ENCODE measurements at places on chromosomes 5 and 9.

DNA sequence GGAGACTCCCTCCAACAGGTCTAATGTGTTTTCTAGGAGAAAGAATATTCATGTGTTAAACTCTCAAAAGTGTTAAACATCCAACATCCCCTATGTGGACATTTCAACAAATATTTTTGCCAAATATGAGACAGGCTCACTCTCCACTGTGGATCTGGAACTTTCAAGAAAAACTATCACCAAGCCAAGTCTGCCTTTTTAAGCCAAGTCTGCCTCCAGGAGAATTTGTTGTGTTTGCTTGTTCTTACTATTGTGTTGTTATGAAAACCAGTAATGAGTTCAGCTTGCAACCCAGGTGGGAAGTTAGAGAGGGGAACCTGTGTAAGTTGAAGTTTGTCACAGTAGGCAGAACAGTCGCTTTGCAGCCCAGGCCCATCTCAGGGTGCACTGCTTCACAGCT, 228.1 kb downstream of the NFIB start:
- no peak for DNase-seq

- DNase-seq: no peak
Measured at GRCh38 chr5:160237571-160238093, 8.3 kb downstream of the FABP6 start.

GRCh38 chr9:3434594-3434993, 91.2 kb downstream of the RFX3 start:
- no peak for DNase-seq

GRCh38 chr9:116467740-116468351, 219.3 kb upstream of the TRIM32 start:
- DNase-seq: no peak

- no peak for DNase-seq
Measured at GRCh38 chr5:56853698-56854097, 38.3 kb downstream of the MAP3K1 start.

DNA sequence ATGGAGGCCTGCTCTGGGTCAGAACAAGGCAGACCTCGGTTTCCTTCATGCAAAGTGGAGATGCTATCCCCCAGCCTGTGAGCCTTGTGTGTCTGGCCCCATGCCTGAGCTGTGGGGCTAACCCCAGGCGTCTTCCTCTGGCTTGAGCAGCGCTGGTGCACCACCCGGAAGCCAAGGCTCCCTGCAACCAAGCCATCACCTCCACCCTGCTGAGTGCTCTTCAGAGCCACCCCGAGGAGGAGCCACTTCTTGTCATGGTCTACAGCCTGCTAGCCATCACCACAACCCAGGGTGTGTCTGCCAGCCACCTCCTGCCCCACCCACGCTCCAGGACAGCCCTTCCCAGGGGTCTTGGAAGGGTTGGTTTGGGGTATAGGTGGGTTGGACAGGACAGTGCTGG, 16.2 kb downstream of the REXO4 start:
- DNase-seq: no peak

GRCh38 chr5:88401228-88401627, 132.6 kb upstream of the TMEM161B start:
- DNase-seq: no peak

GRCh38 chr5:165035520-165035919, 1530.1 kb downstream of the MAT2B start:
- DNase-seq: no peak

- no peak for DNase-seq
Measured at GRCh38 chr5:157860898-157861890, 2.2 kb upstream of the CLINT1 start.

Data from stimulated activated CD4-positive, alpha-beta T cell treated with anti-CD3 and anti-CD28 coated beads, Interleukin-2, amount 100 ng/mL, for 4 hours (primary cell).